ENCODE measurements at places on chromosomes 11 and 22.

GRCh38 chr11:63508745-63509144, 2.9 kb downstream of the LGALS12 start:
- DNase-seq = no peak

GRCh38 chr11:74937696-74938475, 11.0 kb downstream of the XRRA1 start:
- no peak for DNase-seq

GRCh38 chr11:7905549-7905948, 25.5 kb downstream of the OR10A6 start:
- DNase-seq = no peak

GRCh38 chr11:65595131-65595530, 469 bp downstream of the KCNK7 start:
- DNase-seq = no peak

DNA sequence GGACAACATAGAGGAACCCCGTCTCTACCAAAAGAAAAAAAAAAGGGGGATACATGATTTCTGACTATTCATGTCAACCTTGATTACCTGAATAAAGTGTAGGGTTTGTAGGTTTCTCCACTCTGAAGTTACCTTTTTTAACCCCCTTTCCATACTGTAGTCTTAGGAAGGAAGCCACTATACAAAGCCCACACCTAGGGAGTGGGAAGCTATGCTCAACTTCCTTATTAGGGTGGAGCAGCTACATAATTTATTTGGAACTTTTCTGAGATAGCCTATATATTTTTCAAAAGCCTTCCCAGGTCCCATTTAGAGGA, 582 bp upstream of the ATP6V1E1 start:
- DNase-seq = no peak

- DNase-seq = no peak
Measured at GRCh38 chr11:68041617-68042218, 2.9 kb downstream of the TCIRG1 start.

- DNase-seq = no peak
Measured at GRCh38 chr11:16856022-16856471, 117.6 kb downstream of the C11orf58 start.

DNA sequence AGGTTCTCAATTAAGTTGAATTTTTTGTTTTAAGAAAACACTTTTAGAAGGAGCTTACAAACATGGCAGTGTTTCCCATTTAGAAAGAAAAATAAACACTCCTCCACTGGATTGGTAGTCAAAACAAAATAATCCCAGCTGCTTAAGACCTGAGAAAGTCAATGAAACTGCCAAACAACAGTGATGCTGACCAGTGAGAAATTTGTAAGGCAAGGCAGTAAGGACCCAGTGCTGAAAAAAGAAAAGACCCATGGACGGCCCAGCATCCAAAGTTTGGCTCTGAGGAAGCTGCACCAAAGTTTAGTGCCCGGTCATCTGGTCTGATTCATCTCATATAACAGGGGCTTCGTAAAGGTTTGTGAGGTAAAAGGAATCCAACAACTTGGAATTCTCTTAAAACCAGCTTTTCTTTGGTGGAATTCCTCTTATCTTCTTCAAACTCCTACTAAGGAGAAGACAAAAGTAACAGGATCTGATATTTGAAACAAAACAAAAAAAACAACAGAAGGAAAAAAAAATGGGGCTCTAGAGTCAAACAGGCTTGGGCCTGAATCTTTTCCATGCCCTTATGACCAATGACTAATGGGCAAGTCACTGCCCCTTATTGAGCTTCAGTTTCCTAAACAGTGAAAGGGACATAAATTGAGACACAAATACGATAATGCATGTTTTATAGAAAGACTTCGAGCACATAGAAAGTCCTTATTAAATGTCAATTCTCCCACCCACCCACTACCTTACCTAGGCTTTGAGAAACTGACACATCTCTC, 383.0 kb upstream of the NARS2 start:
- DNase-seq = no peak

DNA sequence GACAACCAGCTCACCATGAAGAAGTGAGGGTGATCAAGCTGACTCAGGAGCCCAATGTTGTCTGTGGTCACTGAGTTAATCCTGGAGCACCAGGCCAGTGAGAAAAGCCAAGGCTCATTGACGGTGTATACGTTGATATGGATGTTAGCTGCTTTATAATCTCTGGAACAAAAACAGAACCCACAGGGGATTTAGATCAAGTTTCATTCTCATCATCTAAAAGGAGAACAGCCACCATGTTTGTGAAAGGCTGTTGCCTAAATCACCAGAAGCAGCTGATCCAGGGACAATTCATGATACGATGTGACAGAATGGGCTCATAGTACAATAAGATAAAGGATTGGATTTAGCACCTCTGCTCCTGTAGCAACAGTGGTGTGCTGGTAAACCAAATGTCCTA, 68.5 kb downstream of the GDPD4 start:
- DNase-seq = no peak

GRCh38 chr11:65851811-65852507, 6.0 kb downstream of the CFL1 start:
- no peak for DNase-seq

GRCh38 chr11:127117231-127117739, 116.7 kb upstream of the KIRREL3 start:
- no peak for DNase-seq

GRCh38 chr22:46422896-46423295, 87.4 kb downstream of the TRMU start:
- no peak for DNase-seq

GRCh38 chr22:42962295-42963230, 52.4 kb downstream of the PACSIN2 start:
- no peak for DNase-seq

DNA sequence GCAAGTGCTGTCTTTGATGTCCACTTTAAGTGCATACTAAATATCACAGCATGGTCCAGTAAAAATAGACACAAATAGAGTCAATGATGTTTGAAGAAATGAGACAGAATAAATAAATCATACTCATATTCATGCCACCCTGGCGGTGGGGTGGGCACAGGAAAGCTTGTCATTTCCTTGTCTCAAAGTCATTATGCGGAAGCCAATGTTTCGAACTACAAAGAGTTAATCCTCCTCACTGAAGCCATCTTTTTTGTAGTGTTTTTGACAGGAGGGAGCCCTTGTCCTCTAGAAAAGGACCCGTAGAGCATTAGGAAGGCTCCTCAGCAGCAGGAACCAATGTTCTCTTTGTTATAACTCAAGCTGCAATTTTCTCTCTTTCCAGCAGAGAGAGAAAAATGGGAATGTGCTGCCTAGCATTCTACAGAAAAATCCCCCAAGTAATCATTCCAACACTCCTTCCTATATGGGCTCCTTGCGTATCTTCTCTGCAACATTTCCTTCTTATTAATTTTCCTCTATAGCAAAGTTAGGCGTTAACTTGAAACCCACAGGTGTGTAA, 30.6 kb downstream of the SC5D start:
- DNase-seq = no peak

DNA sequence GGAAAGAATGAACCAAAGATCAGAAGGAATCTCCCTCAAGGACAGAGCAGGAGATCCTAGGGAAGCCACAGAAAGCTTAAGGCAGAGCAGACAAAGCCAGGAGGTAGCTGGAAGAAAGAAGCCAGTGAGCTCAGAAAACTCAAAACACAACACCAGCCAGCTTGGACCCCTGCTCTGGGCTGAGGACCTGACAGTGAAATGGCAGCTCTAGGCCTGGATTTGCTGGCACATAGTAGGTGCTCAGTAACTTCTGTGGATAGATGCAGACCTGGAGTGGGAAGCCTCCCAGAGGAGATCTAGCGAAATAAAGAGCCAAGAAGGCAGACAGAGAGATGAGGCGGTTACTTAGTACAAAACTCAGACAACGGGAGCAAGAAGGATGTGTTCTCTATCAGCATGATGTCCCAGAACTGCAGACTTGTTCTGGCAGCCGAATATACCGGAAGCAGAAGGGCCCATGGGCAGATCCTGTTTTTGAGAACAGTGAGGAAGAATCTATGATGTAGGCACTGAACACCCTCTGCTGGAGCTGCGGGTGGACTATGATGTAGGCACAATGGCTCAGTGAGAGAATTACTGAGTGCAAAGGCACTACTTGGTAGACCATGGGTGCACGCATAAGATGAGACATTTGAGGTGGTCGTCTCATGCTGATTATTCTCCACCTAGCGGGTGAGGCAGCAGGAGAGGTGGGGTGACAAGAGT, 4.8 kb downstream of the ROBO4 start:
- no peak for DNase-seq

DNA sequence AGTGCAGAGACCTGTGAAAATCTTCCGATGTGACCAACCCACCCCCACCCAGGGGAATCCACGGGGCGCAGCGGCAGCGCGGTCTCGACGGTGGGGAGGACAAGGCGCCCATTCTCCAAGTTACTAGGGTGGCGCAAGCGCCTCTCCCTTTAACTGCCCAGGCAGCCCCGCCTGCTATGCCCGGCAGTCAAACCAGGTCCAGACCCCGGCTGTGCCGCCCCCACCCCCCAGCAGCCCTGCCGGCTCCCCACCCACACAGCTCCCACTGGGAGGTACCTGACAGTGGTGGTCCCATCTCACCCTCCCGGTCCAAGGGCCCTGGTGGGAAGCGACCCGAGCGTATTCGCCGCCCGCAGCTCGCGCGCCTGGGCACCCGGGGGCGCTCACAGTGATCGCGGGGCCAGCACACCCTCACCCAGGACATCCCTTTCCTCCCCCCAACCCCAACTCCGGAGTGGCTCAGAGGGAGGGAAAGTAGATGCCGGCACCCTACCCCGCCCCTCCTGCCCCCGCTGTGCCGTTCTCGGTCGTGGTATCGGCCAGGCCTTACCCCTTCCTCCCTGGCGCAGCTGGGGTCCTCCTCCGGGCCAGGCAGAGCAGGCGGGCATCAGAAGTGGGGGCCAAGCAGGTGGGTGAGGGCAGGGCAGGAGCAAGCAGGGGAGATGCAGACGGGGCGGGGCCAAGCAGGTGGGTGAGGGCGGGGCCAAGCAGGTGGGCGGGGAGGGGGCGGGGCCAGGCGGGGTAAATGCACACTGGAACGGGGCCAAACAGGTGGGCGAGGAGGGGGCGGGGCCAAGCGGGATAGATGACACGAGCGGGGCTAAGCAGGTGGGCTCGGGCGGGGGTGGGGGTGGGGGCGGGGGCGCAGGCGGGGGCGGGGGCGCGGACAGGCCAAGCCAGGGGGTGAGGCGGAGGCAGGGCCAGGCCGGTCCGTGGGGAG, at the start of gene TRPM5:
Gene TRPM5 (minus strand): TSS at position 634 of the 940 bp plus-strand sequence. CDS start 21,478 bp downstream, outside the sequence.
- DNase-seq = peak; percentile 76

- peak; percentile 91 for DNase-seq
Measured at GRCh38 chr22:36506637-36507517, at the start of gene FOXRED2. Gene FOXRED2 (minus strand): TSS chr22:36507040. CDS start chr22:36506422, 618 bp downstream.

DNA sequence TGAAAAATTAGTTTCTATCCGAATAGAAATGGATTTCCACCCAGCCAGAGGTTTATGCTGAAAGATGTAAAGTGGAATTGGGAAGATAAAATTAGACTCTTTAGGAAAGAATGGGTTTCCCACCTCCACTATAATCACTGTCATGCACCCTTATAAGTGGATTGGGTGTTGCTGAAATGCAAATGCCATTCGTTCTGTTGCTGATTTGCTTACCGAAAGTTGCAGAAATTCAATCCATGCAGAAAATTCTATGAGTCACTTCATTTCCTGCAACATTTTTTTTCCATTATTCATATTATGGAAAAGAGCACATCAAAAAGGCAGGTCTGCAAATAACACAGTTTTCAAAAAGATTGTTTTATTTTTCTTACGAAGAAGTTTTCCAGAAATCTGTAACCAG, 65.6 kb downstream of the LDLRAD3 start:
- DNase-seq = no peak

DNA sequence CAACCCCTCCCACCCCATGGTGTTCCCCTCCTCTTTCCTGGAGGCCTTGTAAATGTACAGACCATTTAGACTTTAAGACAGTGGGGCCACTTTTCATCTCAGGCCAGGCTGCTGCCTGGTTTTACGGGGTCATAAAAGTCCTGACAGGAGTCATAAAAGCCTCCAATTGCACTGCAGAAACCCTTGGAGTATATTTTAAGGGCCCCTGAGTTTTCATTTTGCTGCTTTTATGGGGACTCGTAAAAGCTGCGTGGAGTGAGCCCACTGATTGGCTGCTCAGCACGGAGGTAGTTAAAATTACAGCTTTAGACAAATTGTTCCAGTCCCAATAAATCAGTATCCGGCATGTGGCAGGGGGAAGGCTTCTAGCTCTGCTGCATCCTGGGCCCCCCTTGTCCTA, 627.6 kb downstream of the NTM start:
- no peak for DNase-seq

DNA sequence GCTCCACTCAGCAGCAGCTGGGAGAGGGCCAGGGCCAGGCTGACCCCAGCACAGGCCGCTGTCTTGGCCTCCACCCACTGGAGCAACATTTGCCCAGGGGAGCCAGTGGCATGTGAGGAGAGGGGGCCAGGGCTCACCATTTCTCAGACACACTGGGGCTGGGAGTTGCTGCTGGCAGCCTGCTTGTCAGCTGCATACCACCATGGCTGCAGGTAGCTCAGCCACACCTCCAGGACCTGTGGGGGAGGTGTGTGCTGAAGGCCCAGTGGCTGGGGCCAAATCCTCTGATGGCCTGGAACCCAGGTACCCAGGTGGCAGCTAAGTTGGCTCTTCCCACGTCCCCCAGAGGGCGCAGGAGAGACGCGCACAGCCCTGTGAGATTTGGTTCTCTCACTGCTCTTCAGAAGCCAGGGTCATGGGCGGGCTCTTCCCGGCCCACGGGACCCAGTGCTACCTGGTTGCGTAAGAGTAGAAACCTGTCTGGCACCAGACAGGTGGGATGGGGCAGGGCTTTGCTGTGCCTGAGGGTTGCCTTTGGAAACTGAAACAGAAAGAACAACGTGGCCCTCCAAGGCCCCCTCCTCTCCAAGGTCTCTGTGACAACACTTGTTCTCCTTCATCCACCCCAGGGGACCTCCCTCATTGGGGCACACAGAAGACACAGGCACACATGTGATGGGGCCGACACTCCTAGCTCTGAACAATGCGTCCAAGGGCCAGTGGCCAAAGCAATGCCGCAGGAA, 98.8 kb downstream of the MED15 start:
- DNase-seq = peak; percentile 74

- no peak for DNase-seq
Measured at GRCh38 chr11:44804449-44805437, 78.0 kb downstream of the TSPAN18 start.

- DNase-seq = no peak
Measured at GRCh38 chr22:18975434-18976196, 39.5 kb upstream of the PRODH start.

- DNase-seq = no peak
Measured at GRCh38 chr22:28544431-28544868, 135.2 kb downstream of the TTC28 start.

- no peak for DNase-seq
Measured at GRCh38 chr11:38460896-38461295, 1862.9 kb upstream of the RAG2 start.

DNA sequence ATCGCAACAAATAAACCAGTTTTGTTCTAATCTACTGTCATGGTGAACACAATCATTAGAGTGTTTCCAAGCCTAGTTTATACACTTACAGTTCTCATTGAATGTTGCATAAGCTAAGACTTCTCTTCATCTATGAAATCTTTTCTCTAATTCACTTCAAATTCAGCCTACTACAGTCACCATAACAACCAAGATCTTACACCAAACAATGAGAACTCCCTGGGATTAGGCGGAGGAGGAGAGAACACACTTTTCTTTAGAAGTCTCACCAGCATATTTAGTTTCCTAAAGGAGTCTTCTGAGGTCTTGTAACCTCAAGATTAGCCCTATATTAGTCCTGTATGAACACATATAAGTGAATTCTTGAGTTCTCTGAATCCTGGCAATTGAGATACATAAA, 1889.7 kb downstream of the LRRC4C start:
- DNase-seq = no peak

Data from CD4-positive, alpha-beta T cell treated with Interleukin-17A for 1 hour (primary cell).